ENCODE measurements at places on chromosomes 3 and 15. TPM values are rescaled to one million over a fixed set of nuclear protein-coding genes. Genes with fewer than 3 reads are reported as not detected.

ADGRG7 gene
- polyA plus RNA-seq, result not detected

ADCY5 gene
- polyA plus RNA-seq, result 45.5 TPM

ITGB5 gene
- polyA plus RNA-seq, result 88.5 TPM

ASB14 gene
- polyA plus RNA-seq, result 0.62 TPM

TATDN2 gene
- polyA plus RNA-seq, result 54.4 TPM

GPR27 gene
- 32.9 TPM for polyA plus RNA-seq

EPB42 gene
- 1.2 TPM for polyA plus RNA-seq

CDHR4 gene
- 0.47 TPM for polyA plus RNA-seq

HYAL1 gene
- 4.1 TPM for polyA plus RNA-seq

GRCh38 chr15:77226652-77227051, 155.7 kb upstream of the TSPAN3 start:
- H3K36me3 ChIP-seq, result no peaks in the 10 kb centered on the region
- no peak overlapping the region for H3K27ac ChIP-seq
- DNase-seq, result no peak
- H3K4me1 ChIP-seq, result no peaks in the 10 kb centered on the region
- no peaks in the 10 kb centered on the region for H3K27me3 ChIP-seq
- H3K4me3 ChIP-seq, result no peak overlapping the region

GRCh38 chr15:28783466-28783865, 65.0 kb downstream of the GOLGA6L7 start:
- H3K4me1 ChIP-seq, result peaks cover 6% of the 10 kb centered on the region
- no peak for DNase-seq
- H3K36me3 ChIP-seq, result no peaks in the 10 kb centered on the region
- no peaks in the 10 kb centered on the region for H3K27me3 ChIP-seq
- no peak overlapping the region for H3K27ac ChIP-seq

DNA sequence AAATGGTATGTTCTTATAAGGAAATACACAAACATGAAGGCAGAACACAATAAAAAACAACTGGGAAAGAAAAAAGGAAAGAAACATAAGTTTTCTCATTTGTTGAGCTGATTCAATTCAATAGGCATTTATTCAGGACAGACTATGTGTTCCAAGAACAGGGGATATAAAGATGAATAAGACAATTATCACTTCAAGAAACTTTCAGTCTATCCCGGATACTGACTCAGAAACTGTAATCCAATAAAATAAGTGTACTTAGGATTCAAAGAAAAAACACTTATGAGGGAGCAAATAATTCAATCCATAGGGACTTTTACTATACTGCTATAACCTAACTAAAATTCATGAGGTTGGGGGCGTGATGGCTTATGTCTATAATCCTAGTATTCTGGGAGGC, 3.5 kb upstream of the POPDC2 start:
- H3K27me3 ChIP-seq, result no peaks in the 10 kb centered on the region
- H3K36me3 ChIP-seq, result no peaks in the 10 kb centered on the region
- H3K4me1 ChIP-seq, result no peaks in the 10 kb centered on the region
- H3K27ac ChIP-seq, result no peak overlapping the region
- no peak overlapping the region for H3K4me3 ChIP-seq

DNA sequence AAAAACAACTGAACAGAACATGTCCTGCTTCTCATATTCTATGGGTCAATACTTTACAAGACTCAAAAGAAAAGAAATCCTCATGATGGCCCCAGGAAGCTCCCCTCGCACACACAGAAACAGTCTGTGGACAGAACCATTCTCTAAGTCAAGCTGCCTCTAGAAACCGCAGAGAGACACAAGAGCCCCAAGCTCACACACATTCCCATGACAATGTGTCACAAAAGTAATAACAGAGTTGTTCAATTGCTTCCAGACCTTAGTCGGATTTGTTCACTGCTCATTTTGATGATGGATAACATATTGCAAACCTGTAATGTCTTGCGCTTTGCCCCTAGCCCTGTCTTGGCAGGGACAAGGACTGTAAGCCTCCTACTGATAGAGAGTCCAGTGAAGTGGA, 60.9 kb downstream of the UMPS start:
- no peaks in the 10 kb centered on the region for H3K27me3 ChIP-seq
- peaks cover 12% of the 10 kb centered on the region for H3K36me3 ChIP-seq
- H3K4me1 ChIP-seq, result peaks cover 7% of the 10 kb centered on the region
- H3K27ac ChIP-seq, result no peak overlapping the region

GRCh38 chr3:99850608-99851007, 32.9 kb downstream of the CMSS1 start:
- no peaks in the 10 kb centered on the region for H3K36me3 ChIP-seq
- DNase-seq, result no peak
- no peak overlapping the region for H3K4me3 ChIP-seq
- H3K27ac ChIP-seq, result no peak overlapping the region
- H3K4me1 ChIP-seq, result no peaks in the 10 kb centered on the region

DNA sequence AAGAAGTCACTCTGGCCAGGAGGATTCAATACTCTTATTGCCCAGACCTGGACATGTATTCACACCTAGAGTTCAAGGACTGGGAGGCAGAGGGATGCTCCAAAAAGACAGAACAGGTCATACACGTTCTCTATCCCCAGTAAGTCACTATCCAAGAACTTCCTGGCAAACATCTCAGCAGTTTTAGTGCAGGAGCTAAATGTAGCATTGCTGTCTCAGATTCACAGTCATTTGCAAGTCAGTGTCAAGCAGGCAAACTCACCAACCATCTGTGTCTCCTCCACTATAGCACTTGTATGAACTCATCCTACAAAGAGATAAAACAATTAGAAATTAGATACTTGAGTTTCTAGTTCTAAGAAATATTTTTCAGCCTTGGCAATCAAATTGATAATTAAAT, 38.4 kb downstream of the ABHD17C start:
- no peaks in the 10 kb centered on the region for H3K36me3 ChIP-seq
- no peak overlapping the region for H3K27ac ChIP-seq
- H3K27me3 ChIP-seq, result no peaks in the 10 kb centered on the region
- no peak overlapping the region for H3K4me3 ChIP-seq
- peaks cover 13% of the 10 kb centered on the region for H3K4me1 ChIP-seq

- no peaks in the 10 kb centered on the region for H3K36me3 ChIP-seq
- H3K27ac ChIP-seq, result no peak overlapping the region
- H3K4me1 ChIP-seq, result no peaks in the 10 kb centered on the region
- no peaks in the 10 kb centered on the region for H3K27me3 ChIP-seq
Measured at GRCh38 chr3:117358717-117359314, 649.2 kb downstream of the TUSC7 start.

- peaks cover 3% of the 10 kb centered on the region for H3K36me3 ChIP-seq
- H3K27me3 ChIP-seq, result no peaks in the 10 kb centered on the region
- DNase-seq, result peak; percentile 91
- H3K4me3 ChIP-seq, result no peak overlapping the region
Measured at GRCh38 chr15:73273181-73274002, 95.4 kb downstream of the HCN4 start.

- no peak for DNase-seq
- no peak overlapping the region for H3K4me3 ChIP-seq
- no peak overlapping the region for H3K27ac ChIP-seq
- H3K4me1 ChIP-seq, result no peaks in the 10 kb centered on the region
- H3K27me3 ChIP-seq, result no peaks in the 10 kb centered on the region
Measured at GRCh38 chr3:163139600-163139999, 1643.0 kb downstream of the OTOL1 start.

DNA sequence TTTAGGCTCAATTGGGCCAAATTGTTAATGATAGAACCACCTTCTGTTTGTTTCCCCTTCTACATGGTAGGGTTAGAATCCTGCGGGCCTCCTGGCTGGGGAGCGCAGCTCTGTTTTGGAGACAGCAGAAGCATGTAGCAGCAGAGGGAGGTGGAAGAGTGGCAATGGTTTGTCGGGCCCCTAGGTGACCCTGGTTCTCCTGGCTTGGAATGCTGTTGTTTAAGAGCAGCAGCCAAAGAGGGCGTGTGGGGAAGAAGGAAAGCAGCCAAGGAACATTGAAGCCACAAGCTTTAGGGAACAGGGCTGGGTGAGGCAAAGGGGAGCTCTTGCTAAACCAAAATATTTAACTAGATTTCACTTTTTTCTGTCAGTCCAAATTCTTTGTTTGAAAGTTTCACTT, 213.7 kb upstream of the NR2E3 start:
- no peak overlapping the region for H3K4me3 ChIP-seq
- peak overlapping the region; percentile 68 for H3K27ac ChIP-seq

DNA sequence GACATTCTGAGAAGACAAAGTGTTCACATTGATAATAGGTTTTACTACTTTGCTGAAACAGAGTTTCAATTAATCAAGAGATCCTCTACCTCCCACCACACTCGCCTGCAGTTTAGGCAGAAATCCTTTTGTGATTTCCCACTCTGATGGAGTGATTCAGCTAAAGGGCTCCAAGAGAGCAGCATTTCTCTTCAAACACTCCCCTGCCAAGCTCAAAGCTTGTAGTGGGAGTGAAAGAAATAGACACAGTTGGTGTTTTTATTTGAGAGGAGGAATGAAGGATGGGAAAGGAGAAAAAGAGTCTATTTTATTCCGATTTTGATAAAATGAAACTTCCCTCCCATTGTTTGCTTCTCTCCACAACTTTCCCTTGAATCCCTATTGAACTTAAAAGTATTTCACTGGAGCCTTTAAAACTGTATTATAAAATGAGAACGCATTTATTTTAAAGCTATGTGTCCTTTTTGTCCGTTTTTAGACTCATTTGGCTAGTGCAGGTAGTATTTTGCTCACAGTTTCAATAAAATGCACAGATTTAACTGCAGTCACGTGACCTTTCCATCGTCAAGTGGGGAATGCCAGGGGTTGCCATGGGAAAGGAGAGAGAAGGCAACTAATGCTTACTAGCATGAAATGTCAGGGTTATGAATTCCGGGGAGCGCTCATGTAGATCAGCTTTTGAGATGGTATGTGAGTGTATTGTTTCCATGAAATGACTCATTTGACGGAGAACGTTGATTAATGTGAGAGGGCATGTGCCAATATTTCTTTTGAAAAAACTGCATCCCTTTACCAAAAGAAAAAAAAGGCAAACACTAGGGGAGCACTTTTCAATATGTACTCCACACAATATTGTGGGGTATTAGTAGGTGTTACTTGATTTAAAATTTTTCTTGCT, 7.7 kb upstream of the OSBPL11 start:
- H3K4me1 ChIP-seq, result peaks cover 14% of the 10 kb centered on the region
- no peaks in the 10 kb centered on the region for H3K36me3 ChIP-seq
- DNase-seq, result peak; percentile 95
- H3K4me3 ChIP-seq, result peak overlapping the region; percentile 22

DNA sequence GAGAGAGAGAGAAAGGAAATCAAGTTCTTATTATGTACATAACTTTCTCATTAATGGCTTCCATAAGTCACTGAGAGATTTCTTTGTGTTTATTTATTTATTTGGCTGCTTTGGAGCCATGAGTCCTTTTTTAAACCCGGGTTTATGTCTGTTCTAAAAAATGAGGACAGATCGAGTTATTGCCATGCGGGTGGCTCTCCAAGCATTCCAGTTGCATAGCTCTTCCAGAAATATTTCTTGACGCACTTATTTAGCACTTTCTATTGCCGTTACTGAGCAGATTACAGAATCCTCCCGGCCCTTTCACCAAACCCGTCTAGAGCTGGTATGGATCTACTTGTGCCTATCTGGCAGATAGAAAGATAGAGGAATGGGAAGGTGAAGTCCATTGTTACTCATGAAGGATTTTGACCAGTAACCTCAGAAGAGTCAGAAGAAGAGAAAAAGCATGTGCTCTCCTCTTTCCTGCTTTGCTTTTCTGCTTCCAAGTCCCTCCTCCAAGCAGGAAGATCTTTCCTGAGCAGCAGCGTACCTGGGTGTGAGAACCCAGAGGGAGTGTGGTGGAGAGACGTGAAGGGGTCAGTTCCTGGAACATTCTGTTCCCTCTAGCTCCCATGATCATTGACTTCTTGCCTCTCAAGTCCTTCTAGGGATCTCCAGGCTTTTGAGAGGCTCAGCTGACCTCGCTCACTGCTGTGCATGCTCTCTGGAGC, 112.8 kb downstream of the LPP start:
- no peak for DNase-seq
- H3K27ac ChIP-seq, result peak overlapping the region; percentile 29
- H3K4me3 ChIP-seq, result no peak overlapping the region
- H3K27me3 ChIP-seq, result no peaks in the 10 kb centered on the region

DNA sequence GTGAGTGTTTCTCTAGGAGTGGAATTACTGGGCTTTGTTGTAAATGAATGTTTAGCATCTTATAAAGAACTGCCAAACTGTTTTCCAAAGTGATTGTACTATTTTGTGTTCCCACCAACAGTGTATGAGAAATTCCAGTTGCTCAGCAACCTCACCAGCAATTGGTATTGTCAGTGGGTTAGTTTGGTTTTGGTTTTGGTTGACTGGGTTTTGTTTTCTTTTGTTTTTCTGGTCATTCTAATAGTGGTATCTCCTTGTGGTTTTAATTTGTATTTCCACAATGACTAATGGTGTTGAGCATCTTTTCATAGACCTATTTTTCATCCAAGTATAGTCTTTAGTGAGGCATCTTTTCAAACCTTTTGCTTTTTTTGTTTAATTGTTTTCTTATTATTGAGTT, 27.1 kb downstream of the FILIP1L start:
- DNase-seq, result peak; percentile 23
- H3K27me3 ChIP-seq, result no peaks in the 10 kb centered on the region
- H3K4me3 ChIP-seq, result no peak overlapping the region
- no peak overlapping the region for H3K27ac ChIP-seq
- H3K36me3 ChIP-seq, result no peaks in the 10 kb centered on the region

GRCh38 chr3:189624130-189624529, 7.1 kb upstream of the TP63 start:
- H3K4me3 ChIP-seq, result no peak overlapping the region
- H3K4me1 ChIP-seq, result no peaks in the 10 kb centered on the region
- H3K27ac ChIP-seq, result no peak overlapping the region

DNA sequence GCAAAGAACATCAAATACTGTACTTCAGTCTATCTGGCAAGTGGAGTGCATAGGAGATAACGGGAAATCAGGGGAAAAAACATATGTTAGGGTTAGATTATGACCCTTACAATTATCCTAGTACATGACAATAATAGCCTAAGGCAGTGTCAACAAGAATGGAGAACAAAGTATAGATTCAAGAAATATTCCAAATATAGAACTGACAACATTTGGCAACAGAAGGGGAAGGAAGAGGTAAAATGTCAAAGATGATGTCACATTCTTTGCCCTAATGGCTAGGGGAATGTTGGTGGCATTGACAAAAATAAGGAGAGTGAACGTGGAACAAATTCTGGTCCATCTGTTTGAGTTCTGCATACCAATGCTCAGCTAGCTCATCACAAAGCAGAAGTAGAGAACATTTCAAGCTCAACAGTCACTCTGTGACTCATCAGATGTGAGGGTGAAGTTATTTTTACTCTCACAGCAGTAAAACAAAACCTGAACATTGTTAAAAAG, 15.5 kb upstream of the ATP8B4 start:
- no peak for DNase-seq
- H3K4me1 ChIP-seq, result no peaks in the 10 kb centered on the region
- no peaks in the 10 kb centered on the region for H3K36me3 ChIP-seq
- H3K27ac ChIP-seq, result no peak overlapping the region
